Hematopoietic multipotent progenitor cell treated with erythropoietin and hydrocortisone succinate and interleukin-3 and kit ligand, for 8 days (in vitro differentiated cells): ENCODE measurements at places on chromosomes 7 and 10.

- no peak for DNase-seq
Measured at GRCh38 chr10:128364631-128365030, 238.4 kb upstream of the MKI67 start.

DNA sequence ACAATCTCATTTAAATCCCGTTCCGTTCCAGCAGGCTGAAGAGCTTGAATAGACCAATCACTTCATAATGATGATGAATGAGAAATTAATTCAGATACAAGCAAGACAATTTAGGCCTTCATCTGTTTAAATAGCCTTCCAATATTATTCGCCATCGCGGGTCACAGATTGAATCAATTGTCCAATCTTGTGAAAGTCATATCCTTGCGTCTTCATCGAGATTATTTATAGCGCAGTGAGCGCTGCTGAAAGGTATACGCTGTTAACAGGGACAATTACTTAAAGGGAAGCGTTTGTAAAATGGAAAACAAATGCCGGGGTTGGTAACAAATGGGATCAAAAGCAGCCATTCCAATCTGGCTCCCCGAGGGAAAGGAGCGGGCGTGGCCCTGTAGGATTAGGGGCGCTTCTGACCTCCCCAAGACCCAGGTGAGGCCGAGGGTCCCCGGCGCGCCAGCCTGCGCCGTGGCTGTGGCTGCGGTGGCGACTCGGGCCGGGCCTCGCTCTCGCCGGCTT lies 8.6 kb downstream of the EVX1 start:
- no peak for DNase-seq

- no peak for DNase-seq
Measured at GRCh38 chr10:27658788-27659187, 86.8 kb downstream of the MKX start.

DNA sequence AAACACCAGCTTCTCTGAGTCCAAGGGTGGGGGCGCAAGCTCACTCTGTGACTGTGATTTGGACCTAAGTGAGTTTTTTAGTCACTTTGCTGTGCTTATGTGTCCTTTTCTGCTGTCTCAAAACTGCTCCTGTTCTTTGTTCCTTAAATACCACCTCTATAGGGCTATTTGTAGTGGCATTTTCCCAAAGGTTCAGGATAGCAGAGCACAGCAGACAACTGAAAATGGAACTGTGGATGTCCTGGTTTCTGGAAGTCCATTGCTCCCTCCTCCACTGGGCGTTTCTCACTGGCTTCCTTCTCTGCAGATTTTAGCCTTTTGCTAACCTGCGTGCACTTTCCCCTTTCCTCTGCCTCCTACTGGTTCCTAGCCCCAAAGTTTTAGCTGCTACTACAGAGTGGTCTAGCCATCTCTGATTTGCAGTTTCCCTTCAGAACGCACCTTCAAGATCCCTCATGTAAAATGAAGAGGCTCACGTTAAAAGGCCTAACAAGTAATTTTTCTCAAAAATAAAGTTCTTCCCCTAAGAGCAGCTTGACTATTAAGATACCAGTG lies 25.6 kb downstream of the BLVRA start:
- no peak for DNase-seq

GRCh38 chr7:131241386-131241785 lies 86.3 kb upstream of the MKLN1 start:
- DNase-seq: no peak
